Activated CD8-positive, alpha-beta memory T cell treated with anti-CD3 and anti-CD28 coated beads for 1 hour (primary cell): ENCODE measurements at places on chromosomes 1 and 21.

GRCh38 chr1:178368208-178368607 lies 128.6 kb downstream of the CLEC20A start:
- DNase-seq = no peak

- DNase-seq = no peak
These were observed 89.9 kb upstream of the SLC2A1 start for GRCh38 chr1:43048601-43049011.

GRCh38 chr1:18174037-18174436 lies 66.4 kb downstream of the IGSF21 start:
- no peak for DNase-seq

DNA sequence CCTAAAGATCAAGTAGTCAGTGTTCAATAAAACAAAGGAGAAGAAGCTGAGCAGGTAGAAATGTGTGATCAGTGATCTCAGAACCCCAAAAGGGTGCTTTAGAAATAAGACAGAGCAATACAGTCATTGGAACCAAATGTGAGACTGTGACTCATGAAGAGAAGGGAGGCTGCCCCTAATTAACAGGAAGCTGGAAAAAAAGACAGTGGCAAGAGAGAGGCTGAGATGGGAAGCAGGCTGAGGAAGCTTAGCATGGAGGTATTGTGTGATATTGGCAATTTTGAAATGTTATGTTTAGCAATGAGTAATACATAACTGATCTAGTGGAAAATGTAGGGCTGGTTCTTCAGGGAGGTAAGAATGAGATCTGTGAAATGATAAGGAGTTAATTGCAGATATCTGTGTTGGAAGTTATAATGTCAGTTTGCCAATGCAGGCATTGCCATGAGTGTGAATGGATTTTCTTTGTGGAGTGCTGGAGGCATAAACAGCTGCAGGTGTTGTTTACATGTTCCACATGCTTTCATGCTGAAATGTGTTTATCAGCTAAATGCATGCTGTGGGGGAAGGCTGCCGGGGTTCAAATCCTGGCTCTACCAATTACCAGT lies 90.6 kb upstream of the CACNA1E start:
- DNase-seq = no peak

DNA sequence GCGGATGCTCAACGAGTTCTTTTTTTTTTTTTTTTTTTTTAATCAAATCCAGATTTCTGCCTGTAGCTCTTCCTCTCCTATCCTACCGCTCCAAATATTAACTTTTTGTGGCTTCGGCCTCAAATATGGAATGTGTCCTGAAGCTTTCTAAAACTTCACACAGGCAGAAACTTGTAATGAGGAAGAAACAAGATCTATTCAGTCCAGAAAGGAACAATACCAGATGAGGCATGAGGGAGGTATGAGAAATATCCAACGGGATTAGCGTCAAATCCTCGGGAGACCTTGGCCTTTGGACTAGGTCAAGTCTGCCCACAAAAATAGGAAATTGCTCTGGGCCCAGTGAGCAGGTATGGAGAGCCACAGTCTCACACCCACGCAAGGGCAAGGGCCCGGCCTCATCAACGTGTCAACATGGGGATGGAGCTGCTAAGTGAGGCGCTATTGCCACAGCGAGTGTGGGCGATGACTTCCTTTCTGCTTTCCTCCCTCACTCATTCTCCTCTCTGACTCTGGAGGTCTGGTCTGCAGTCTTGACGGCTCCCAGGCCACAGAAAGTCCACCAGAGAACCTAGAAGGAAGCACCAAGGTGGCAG lies 66.6 kb downstream of the BCAR3 start:
- no peak for DNase-seq

GRCh38 chr1:234721476-234722269 lies 111.7 kb upstream of the IRF2BP2 start:
- no peak for DNase-seq

DNA sequence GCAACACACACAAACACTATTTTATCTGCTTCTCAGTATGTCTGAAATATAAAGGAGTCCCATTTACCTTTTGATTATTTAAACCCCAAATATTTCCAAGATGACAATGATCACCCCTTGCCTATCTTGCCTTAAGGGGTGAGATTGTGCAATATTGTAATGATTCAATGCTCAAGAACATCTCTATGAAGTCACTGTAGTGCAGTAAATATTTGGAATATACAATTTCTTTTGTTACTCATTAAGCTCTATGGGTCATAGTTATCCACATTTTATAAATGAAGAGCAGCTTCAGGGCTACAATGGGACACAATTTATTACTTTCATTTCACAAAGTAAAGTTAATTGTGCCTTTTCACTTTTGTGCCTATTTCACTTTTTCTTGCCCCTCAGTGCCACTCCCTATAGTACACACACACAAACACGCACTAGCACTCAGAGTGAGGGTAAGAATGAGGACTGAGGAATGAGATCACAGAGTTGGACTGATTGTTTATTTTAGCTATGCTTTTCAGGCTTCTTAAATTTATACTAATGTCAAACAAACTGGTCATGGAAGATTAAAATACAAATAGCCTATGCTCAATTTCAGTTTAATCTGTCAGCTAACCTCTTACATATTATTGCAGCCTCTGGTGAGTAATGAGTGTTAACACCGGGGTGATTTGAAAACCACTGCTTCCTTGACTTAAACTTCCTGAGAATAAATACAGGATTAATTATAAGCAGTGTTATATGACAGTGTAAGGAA lies 521.0 kb upstream of the B3GALT2 start:
- DNase-seq = no peak

GRCh38 chr1:236063919-236064673 lies 794 bp downstream of the NID1 start:
- no peak for DNase-seq

- DNase-seq = no peak
These were observed 12.6 kb downstream of the SLC41A1 start for GRCh38 chr1:205800427-205800826.

DNA sequence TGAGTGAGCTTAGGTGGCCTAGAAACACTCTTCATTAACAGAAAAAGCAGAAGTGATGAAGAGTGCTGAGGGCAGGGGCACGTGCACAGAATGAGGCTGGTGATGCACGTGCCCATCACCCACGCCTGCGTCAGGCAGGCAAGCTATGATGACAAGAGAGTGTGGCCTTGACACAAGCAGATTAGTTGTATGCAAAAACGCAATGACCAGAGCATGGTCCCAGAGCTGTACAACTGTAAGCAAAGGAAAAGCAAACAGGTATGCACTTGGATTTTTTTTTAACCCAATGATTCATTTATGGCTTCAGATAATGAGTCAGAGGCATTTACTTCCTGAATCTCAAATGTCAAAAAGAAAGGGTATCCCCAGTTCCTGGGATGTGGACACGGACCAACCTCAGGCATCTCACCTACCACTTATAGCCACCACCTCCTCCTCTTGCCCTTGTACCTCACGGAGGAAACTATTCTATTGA lies 9.1 kb upstream of the TMEM61 start:
- no peak for DNase-seq

- no peak for DNase-seq
These were observed 560 bp upstream of the CSDE1 start for GRCh38 chr1:114758256-114758832.

GRCh38 chr1:95084317-95085176 lies 11.8 kb upstream of the ALG14 start:
- no peak for DNase-seq

GRCh38 chr1:21341517-21342078 lies 51.3 kb upstream of the ECE1 start:
- DNase-seq = no peak

- no peak for DNase-seq
These were observed 25.5 kb upstream of the PRSS38 start for GRCh38 chr1:227790034-227790400.

- DNase-seq = no peak
These were observed 523.4 kb downstream of the PTBP2 start for GRCh38 chr1:97245026-97245425.

DNA sequence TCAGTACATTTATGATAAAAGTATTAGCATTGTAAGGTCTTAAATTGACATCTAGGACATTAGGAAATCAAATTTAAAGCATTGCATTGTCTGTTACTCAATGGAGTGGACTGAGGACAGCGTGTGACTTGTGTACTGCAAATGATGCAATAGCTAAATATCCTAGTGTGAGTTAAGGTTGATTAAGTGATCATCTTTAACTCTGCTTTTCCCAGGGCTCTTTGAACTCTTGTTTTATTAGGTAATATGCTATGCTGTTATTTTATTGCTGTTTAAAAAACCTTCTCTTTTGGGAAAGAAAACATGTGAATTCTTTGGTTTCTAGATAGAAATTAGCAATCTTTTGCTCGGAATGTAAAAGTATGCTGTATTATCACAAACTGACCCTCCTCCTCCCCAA lies 38.6 kb downstream of the NFIA start:
- DNase-seq = no peak

DNA sequence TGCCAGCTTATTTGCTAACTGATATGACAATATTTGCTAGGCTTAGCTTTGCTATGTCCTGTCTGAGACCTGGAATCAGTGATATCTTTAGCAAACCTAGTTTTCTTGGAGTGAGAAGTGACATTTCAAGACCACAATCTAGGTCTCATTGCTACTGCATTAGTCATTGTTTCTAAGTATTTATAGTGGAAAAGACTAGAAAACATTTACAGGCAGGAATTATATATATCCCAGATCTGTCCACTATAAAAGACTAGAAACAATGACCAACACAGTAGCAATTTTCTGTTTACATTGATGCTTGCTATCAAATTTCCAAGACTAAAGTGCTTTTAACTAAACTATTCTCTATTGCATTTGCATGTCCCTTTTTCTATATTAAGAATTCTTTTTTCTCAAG lies 5.0 kb upstream of the RGS18 start:
- DNase-seq = no peak

DNA sequence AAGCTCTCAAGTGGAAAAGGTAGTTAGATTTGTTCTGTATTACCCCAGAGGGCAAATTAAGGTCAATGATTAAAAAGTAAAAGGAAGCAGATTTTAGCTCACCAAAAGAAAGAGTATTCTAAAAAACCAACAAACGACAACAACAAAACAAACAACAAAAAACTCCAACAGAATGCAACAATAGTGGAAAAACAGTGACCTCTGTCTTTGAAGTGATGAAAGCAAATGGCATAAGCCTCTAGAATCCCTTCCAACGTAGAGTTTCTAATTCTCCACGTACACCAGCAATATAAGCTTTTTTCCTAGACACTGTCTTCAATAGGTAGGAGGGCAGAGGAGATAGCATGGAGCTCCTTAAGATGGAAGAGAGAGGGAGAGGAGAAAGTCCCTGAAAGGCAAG lies 359.1 kb downstream of the TTLL7 start:
- DNase-seq = no peak

DNA sequence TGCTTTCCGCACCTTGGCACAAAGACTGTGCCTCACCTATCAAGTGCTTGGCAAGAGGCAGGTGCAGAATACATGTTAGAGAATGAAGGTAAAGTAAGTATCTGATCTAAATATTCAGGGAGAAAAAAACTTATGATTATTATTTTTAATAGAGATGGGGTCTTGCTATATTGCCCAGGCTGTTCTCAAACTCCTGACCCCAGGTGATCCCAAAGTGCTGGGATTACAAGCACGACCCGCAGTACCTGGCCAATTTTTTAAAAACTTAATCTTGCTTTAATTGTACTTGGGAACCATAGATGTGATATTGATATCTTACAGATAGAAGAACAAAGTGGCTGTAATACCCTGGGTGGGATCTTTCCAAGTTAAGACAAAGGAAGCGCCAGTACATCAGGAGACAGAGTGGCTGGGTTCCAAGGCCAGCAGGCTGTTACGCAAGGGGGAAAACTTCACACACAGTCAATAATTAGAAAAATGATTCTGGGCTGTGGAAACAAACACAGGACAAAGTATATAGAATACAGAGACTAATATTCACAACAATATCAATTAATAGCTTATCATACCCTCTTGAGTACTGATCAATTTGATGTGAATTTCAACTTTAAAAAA lies 58.6 kb upstream of the ATP1A1 start:
- no peak for DNase-seq

GRCh38 chr1:164611754-164612642 lies 53.0 kb downstream of the PBX1 start:
- DNase-seq = no peak

DNA sequence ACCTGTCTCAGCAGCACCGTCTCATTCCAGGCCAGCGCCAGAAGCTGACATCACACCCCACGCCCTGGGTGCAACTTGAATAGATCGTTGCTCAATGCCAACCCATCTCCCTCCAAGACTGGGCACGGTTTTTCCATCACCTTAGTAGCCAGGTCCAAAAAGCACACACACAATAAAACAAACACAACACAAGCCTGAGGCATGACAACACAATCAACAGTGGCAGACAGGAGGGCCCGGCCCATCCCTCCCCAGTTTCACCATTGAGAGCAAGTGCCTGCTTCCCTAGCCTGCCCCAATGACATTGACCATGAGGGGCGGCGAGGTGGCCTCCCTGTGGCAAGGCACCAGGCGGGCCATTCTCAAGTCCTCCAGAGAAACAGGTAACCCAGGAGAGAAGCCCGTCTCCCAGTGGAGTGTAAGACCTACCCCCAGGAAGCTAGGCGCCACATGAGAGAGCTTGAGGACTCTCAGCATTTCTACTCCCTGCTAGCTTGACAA lies 2.7 kb downstream of the IFFO2 start:
- DNase-seq = no peak

- no peak for DNase-seq
These were observed 21.9 kb downstream of the KMO start for GRCh38 chr1:241553886-241554592.

GRCh38 chr1:245516284-245516759 lies 361.5 kb downstream of the KIF26B start:
- no peak for DNase-seq

DNA sequence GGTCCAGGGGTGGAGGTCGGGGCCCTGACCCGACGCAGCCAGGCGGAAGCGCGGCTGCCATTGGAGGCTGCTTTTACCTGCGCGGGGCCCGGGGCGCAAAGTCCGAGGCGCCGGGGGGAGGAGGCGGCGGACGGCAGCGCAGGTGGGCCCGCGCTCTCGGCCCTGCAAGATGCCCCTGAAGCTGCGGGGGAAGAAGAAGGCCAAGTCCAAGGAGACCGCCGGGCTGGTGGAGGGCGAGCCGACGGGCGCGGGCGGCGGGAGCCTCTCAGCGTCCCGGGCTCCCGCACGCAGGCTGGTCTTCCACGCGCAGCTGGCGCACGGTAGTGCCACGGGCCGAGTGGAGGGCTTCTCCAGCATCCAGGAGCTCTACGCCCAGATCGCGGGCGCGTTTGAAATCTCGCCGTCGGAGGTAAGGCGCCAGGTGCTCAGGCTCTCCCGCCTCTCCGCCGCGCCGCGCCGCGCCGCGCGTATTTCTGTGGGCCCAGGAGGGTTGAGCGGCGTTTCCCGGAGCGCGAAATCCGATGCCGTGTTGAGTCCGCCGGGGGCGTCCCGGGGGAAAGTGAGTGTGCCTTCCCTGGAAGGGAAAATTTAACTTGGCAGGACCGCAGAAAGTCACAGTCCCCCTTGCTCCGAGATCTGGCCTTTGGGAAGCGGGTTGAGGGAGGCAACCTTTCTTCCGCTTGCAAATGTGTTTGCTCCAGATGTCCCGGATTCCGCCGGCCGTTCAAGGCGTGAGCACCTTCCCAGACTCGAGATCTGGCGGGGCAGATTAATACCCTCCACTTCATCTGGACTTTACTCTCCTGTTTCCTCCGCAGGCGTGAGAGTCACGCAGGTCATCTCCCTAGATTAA lies at the start of gene GIPC2:
Gene GIPC2 (plus strand): TSS at position 41 of the 853 bp plus-strand sequence. CDS start 129 bp downstream, at position 170.
- DNase-seq = no peak

- no peak for DNase-seq
These were observed 9.3 kb downstream of the AHCYL1 start for GRCh38 chr1:109993885-109994284.
